ENCODE measurements at places on chromosomes 11 and 22.

DNA sequence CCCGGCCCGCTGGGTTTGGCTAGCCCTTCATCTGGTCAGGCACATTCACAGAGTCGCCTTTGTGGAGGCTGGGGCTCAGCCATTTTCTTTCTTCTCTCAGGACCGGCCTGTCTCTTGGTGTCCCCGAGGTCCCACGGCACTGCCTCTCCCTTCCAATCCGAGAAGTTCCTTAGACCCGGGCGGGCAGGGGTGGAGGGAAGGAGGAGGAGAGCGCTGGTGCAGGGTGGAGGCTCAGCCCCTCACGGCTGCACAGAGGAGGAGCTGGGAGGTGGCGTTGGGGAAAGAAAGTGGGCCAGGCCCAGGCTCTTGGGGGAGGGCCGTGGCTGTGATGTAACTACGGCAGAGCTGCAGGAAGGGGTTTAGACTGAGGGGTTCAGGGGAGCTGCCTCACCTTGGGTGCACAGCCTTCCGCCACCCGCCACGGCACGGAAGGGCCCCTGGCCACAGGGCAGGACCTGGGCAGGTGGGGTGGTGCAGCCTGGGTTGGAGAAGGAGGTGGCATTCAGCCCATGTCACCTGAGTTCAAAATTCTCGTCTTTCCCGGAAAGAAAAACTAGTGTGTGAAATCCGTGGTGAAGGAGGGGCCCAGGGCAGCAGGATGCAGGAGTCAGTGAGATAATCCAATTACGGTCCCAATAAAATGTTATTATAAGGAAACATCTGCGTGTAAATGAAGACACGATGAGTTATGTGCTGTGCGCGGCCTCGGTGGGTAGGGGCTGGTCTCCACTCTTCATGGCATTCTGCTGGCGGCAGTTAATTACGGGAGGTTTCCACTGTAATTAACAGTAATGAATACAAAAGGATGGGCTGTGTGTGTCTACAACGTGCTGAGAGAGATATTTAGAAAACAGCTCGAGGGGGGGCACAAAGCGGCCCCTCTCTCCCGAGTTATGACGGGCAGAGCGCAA lies 1.7 kb downstream of the BRSK2 start:
- DNase-seq = no peak

- DNase-seq = no peak
Measured at GRCh38 chr22:37522482-37522881, 3.3 kb upstream of the CARD10 start.

DNA sequence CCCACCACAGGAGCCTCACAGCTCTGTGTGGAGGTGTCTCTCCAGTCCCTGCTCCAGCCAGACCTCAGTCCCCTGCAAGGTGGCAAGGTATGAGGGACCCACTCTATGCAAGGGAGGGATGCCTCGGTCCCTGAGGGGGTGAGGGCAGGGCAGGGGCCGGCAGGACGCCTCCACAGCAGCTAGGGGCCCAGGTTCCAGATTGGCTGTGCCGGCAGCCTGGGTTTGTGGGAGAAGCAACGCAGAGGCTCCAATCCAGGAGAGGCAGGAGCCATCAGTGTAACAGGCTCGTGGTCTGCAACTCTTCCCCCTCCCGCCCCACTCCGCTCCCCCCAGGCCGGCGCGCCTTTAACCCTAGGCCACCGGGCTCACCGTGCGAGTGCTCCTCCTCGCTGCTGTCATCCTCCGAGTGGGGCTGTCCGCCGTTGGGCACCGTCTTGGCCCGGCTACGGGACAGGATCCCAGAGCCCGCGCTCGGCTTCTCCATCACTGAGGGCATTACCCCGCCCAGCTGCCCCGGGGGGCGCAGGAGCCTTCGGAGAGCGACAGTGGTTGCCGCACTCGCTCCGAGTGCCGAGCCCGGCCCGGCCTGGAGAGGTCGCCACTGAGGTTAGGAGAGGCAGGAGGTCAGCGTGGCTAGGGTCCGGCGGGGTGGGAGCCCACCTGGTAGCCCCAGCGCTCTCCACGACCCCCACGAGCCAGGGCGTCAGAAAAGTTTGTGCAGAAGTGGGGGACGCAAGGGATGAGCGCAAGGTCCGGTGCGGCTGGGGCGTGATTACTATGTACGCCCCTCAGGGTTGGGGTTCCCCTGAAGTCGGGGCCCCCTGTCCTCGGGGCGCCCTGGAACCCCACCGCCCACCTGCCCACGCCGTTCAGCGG lies 765 bp downstream of the RCOR2 start:
- DNase-seq = no peak

DNA sequence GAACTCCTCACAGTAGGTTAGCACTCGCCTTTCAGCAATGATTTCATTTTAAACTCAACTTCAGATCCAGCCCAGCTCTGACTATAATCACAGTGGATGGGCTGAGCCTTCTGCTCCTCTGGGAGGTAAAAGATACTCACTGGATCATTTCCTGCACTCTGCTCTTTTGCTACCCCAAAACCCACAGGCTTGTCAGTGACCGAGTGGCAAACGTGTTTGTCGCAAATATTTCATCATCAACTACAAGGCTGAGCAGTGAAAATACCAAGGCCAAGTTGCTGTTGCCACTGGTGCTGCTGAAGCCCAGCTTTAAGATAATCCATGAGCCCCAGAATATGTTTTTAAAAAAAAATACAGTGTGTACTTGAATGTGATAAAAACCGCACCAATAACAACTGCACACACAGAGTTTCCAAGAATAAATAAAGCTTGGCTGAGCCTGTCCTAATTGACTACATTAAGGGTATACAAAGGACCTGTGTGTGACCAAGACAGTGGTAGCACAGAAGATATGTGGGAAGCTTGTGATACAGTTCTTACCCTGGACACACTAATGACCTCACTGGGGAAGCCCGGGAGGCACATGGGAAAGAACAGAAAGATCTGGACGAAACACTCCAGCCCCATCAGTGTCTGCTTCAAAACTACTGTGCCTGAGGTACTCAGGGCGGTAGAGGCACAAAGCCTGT lies 41.3 kb downstream of the ABTB2 start:
- DNase-seq = no peak

- DNase-seq = no peak
Measured at GRCh38 chr11:128621601-128622501, 34.5 kb upstream of the ETS1 start.

GRCh38 chr11:67631411-67631810 lies 1.7 kb upstream of the NUDT8 start:
- DNase-seq = no peak

- DNase-seq = no peak
Measured at GRCh38 chr11:83427943-83428342, 141.8 kb upstream of the CCDC90B start.

- no peak for DNase-seq
Measured at GRCh38 chr22:38174626-38175025, 7.0 kb downstream of the PLA2G6 start.

DNA sequence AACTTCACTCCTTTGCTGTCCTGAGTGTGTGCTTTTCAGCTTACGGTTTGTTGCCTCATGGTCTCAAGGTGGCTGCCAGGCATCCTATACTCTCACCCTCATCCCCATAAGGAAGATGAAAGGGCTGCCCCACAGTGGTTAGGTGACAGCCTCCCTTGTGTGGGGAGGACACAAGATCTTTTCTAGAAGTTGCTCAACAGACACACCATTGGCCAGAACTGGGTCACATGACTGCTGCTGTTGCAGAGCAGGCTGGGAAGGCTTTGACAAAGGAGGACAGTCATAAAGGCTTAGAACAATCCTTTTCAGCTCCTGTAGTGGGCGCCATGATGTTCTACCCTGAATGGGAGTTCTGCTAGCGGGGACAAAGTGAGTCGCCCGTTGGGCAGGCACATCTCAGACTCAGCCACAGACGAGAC lies 69.7 kb upstream of the RASD2 start:
- DNase-seq = peak; percentile 33

DNA sequence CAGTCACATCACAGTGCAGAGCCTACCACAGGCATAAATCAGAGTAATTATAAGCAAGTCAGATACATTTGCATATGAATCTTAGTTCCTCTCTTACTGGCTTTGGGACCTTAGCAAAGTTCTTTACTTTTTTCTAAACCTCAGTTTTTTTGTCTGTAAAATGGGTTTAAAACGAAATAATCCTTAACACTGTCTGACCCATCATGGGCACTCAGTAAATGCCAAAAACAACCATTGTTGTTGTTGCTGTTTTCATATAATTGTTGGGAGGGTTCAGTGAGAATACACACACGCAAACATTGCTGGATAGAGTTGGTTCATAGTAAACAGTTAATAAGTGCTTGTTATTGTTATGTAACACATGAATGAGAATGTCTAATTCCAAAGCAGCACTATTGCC lies 184.9 kb downstream of the BLID start:
- no peak for DNase-seq

DNA sequence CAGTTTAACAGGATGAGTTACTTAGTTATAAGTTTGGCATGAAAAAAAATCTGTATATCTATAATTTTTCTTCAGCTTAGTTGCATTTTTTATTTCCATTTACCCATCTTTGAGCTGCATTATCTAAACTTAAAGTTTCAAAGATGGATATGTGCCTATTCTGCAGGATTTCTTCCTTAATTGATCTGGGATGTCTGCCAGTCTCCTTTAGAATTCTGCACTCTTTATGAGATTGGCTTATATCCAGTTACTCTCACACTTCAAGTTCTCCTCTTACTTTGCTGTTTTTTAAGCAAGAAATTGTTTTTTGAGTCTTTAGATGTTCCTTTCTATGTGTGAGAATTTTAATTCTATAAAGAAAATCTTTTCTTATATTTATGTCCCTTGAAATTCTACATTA lies 5.1 kb upstream of the PDGFD start:
- no peak for DNase-seq

DNA sequence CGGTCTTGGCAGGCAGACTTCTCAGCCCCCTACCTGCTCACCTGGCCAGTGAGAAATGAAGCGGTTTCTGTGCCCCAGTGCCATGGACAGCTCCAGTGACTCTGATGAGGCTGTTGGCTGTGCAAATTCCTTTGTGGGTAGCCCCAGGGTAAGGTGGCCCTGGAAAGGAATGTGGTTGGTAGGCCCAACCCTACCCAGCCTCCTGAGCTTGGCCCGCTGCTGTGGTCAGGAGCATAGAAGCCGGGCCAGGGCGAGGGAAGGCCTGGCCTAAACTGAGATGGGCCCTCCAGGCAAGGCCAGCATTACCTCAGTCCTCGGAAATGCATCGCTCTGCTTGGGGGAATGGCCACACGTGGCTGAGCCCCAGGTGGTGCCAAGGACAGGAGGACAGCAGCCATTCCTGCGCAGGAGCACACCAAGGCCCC lies 16.9 kb downstream of the DAGLA start:
- DNase-seq = no peak

DNA sequence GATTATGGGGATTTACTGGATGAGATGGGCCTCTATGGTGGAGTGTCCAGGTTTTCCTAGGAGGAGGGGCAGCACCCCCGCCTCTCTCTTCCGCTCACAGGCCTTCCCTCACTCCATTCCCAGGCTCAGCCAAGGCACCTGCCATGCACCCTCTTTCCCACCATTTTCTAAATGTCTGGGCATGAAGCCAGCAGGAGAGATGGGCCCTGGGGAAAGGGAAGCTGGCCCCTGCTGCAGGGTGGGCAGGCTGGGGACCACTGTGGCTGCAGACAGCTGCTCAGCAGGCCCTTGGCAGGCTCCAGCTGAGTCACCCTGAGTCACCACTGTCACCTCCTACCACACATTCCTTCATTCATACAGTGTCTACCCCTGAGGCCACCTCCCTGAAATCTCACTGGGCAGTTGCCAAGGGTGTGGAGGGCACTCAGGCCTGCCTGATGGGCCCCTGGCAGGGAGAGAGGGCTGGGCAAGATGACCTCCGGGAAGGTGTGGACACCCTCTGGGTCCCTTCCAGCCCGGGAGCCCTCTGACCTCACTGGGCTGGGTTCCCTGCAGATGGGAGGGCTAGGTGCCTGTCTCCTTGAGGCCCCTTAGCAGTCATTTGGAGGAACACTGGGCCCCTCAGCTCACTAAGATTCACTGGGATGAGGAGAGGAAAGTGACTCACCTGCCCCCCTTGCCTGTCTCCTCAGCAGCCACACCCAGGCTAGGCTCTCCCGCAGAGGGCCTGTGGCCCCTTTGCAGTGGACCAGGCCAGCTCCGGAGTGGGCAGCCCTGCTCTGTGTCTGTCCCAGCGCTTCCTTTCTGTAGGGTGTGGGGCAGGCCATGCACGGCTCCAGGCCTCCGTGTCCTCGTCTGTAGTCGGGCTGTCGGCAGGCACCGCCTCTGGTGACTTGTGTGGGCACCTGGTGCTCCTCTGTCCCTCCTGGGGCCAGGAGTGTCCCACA lies 7.8 kb downstream of the MYEOV start:
- peak; percentile 65 for DNase-seq

DNA sequence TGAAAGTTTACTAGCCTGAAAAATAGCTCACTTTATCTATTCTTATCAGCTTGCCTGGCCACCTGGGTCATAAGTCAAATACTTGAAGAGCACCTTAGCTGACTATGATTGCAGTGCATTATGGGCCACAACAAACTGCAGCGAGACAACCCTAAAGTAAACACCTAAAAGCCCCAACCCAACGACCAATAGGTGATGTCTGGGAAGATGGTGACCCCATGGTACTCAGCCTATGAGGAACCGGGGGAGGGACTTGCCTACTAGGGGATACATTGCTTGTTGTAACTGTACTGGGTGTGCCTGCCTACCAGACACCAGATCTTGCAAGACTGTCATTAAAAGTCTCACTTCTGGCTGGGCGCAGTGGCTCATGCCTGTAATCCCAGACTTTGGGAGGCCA lies 35.6 kb upstream of the APOBEC3A start:
- DNase-seq = no peak

All from endothelial cell of umbilical vein (primary cell).